Neuronal stem cell (in vitro differentiated cells): ENCODE measurements at places on chromosomes 6 and 20.

DNA sequence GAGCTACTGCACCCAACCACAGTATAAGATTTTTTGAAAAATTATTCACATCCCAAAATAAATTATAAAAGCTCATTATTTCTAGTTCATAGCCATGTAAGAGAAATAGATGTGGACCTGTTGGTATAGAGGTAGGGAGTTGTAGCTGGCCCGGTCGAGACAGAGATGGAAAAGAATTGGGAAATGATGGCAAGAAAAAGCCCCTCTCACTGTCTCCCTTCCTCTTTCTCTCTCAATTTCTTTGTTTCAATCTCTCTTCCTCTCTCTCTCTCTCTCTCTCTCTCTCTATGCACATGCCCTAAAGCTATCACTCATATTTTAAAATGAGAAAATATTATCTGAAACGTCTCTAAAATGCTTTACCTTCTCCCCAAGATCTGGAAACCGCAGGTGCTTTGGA lies 80.7 kb upstream of the CD83 start:
- no peak for DNase-seq

DNA sequence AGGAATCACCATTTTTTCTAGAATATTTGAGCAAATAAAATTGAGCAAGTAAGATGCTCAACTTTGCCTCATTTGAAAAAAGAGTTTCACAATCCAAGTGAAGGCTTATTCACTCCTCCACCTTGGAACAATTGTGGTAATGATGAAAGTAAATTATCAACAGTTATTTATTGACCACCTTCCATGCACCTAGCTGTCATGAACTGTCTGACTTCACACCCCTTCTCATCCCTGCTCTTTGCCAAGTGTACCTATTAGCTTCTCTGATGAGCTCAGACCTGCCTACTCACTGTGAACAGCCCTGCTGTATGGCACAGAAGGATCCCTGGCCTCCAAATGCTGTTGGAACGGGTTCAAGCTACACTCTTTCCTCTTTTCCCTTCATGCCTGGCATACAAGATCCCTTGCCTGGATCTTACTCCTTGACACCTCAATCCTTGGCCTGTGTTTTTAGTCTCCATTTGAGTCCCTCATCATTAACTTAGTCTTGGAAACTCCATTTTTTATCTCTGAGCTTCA lies 99.0 kb upstream of the PREP start:
- DNase-seq = no peak

DNA sequence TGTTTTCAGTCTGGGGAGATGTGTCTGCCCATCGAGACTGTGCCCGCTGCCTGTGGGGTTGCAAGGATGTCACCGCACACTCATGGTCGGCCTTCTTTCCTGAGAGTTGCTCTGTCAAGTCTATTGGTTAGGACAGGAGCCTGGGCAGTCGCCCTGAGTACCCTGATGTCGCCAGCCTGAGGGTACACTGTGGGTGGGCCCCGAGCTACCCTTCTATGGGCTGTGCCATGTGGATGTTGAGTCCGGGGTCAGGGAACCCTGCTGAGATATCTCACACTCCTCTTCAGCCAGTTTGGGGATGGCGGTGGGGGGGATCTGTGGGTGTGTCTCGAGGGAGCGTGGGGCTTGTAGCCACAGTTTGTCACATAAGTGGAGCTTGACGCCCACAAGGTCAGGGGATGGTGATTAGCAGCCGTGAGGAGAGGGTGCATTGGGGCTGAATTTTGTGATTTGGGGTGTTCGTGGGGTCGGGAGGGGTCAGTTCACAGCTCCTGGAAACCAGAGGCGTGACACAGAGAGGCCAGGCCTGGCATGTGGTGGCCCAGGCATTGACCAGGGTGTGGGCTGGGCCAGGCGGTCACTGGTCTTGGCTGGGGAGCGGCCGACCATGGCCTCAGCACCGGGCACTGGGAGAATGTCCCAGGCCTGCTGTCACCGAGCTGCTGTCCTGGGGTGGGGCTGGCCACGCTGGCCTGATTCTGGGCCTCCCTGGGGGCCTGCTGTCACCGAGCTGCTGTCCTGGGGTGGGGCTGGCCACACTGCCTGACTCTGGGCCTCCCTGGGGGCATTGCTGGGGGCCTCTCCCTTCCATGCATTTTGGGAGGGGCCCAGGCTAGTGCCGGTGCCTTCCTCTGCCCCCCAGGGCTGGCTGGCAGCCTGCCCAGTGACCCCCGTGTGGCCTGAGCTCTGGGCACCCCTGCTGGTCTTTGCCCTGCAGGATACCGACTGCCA lies 1.6 kb upstream of the NPBWR2 start:
- no peak for DNase-seq

GRCh38 chr6:46964716-46965519 lies 43.2 kb upstream of the ADGRF5 start:
- no peak for DNase-seq

- no peak for DNase-seq
Observed at GRCh38 chr20:20427227-20427864, 59.4 kb downstream of the INSM1 start.

- no peak for DNase-seq
Observed at GRCh38 chr6:142210606-142211005, 63.5 kb downstream of the VTA1 start.

GRCh38 chr6:28841290-28841689 lies 82.5 kb downstream of the TRIM27 start:
- DNase-seq = no peak

DNA sequence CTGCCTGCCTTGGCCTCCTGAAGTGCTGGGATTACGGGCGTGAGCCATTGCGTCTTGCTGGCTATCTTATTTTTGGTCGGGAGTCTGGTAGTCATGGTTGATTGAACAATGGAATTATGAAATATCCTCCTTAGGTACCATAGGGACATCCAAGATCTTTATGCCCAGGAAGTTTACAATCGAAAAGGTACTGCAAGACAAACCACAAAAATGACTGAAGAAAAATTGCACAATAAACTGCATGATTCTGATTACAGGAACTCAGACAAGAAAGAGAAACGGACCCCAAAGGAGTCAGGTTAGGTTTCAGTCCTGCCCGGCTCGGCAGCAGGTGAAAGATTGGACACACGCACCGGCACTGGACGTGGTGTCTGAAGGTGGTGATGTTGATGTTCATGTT lies 5.3 kb downstream of the SLC26A8 start:
- DNase-seq = no peak

GRCh38 chr20:60123096-60123495 lies 164.9 kb downstream of the CDH26 start:
- no peak for DNase-seq

- DNase-seq = no peak
Observed at GRCh38 chr6:112475083-112475482, 128.0 kb downstream of the RFPL4B start.

DNA sequence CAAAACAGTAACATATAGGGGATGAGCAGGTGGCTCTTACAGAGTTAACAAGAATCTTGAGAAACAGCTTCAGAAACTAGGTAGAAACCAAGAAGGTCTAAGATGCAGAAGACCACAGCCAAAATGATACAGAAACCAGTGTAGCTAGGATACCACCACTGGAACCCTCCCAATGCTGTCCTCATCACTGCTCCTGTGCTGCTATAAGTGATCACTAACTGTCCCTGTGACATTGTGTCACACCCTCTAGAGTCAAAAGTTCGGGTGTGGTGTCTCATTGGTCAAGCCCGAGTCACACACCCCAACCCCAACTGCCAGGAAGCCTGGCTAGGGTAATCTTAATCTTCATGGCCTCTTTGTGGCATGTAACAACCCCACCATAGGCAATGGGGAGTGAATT lies 153.1 kb downstream of the RCAN2 start:
- no peak for DNase-seq

- DNase-seq = peak; percentile 36
Observed at GRCh38 chr20:35306931-35307517, 14.8 kb upstream of the FAM83C start.

DNA sequence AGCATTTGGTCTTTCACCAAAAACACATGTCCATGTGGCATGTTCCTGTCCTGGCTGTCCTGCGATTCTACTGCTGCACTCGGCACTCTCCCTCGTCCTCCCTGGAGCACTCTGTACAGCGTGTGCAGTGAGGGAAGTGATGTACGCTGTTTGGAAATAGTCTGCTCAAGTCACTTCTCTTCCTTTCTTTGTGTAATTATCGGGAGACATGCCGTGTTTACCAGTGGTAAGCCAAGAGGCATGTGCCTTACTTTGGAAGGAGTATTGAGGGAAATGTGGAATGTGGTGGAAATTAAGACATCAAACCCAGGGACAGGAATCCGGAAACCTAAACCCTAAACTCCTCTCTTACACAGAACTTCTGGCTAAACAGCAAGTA lies 268.5 kb upstream of the FOXQ1 start:
- DNase-seq = no peak

- DNase-seq = no peak
Observed at GRCh38 chr20:39669659-39670058, 707.5 kb downstream of the DHX35 start.

DNA sequence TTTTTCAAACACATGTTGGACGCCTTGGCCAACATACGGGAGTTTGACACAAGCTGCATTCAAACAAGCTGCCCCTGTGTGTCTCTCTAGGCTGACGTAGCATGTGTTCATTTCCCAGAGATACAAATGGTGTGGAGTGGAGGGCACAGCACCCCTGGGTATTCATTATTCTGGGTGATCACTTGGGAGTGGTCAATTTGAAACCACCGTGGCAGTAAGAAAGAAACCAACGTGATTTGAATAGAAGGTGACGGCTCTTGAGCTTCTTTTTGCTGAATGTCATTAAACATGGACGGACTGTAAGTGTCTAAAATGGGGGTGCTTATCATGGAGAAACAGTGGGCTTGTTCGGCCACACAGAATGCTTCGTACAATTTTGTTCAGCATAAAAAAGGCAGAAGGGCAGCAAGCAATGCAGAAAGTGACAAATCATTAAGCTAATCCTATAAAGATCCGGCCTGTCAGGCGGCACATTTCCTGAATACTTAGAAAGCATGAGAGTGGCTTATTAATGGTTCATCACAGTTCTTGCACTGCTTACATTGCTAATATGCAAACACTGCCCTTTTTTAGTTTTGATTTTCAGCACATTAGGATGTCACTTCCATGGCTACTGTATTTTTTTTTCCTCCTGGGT lies 1261.9 kb upstream of the CITED2 start:
- no peak for DNase-seq

- DNase-seq = no peak
Observed at GRCh38 chr20:37777012-37777950, 83.5 kb downstream of the CTNNBL1 start.

DNA sequence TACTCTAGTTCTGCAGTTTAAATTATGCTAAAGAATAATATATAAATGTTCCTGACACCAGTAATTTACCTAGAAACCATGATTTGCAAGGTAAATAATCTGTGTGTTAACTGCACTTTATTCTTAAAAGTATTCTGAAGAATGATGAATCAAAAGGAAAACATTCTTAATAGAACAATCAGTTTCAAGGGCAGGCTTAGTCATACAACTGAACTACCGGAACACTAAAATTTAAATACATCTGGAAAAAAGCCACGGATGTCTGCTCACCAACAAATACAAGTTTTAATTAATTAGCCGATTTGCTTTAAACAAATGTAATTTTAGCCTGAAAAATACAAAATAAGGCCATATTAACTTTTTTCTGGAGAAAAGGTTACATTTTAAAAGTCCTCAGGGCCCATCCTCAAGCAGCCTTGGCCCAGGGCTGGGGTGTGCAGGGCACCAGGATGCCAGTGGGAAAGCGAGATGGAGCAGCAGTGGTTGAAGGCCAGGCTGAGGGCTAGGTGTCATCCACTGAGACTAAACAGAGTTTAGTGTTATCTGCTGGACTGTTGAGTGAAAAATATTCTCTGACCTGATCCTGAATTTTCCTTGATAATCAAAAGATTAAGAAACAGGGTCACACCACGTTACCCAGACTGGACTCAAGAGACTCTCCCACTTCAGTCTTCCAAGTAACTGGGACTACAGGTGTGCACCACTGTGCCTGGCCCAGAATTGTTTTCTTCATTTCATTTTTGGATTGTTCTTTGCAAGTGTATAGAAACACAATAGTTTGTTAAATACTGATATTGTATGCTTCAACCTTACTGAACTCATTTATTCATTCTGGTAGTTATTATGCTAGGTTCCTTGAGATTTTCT lies 88.2 kb upstream of the DST start:
- DNase-seq = no peak

GRCh38 chr6:152343735-152344360 lies 293.3 kb downstream of the SYNE1 start:
- no peak for DNase-seq

DNA sequence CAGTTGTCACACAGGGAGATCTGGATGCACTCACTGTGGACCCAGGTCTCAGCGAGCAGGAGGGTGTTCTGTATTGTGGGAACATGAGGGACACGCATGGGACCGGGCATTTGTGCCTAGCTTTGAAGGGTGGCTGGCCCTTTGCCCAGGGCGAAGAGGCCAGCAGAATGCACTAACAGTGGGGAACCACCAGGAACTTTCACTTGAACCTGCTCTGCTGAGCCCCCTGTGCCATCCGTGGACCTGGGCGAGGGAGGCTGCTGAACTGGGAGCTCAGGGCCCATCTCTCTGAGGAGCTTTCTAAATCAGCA lies 1.2 kb upstream of the ULBP2 start:
- DNase-seq = no peak

GRCh38 chr20:38728191-38728781 lies 4.0 kb downstream of the SLC32A1 start:
- DNase-seq = no peak

- DNase-seq = no peak
Observed at GRCh38 chr6:169709293-169709692, 7.4 kb downstream of the C6orf120 start.

GRCh38 chr6:4983322-4983721 lies 20.5 kb downstream of the RPP40 start:
- no peak for DNase-seq

DNA sequence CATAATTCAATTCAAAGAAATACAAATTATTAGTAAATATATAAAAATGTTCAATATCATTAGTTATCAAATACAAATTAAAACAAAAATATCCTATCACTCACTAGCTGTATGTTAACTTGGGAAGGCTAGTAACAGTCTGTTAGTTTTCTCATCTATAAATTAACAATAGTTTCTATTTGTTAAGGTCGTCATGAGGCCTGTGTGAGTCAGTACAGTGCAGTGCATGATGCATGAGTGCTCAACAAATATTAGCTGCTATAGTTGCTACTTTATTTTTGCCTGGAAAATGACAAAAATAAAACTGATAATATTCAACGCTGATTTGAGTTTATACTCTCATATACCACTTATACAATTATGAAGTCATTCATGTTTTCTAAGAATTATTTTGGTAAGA lies 401.6 kb upstream of the RUNX2 start:
- no peak for DNase-seq

DNA sequence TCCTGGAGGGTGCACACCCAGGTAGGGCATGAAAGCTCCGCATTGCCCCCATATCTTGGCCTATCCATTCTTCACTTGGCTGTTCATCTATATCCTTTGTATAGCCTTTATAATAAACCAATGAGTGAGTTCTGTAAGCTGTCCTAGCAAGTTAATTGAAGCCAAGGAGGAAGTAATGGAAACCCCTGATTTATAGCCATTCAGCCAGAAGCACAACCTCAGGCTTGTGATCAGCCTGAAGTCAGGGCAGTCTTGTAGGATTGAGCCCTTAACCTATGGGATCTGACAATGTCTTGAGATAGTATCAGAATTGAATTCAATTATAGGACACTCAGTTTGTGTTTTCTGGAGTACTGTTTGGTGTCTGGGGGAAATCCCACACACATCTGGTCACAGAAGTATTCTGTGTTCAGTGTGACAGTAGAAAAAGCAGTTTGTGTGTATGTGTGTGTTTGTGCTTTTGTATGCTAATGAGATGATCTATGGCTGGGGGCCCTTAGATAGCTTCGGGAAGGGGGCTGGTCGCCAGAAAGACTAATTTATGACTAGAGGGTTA lies 5.7 kb downstream of the NT5E start:
- DNase-seq = no peak
